ENCODE measurements at places on chromosomes 12 and 14. TPM values are rescaled to one million over a fixed set of nuclear protein-coding genes. Genes with fewer than 3 reads are reported as not detected.

Gene PTHLH
- total RNA-seq, result not detected

- no peak for DNase-seq
Measured at GRCh38 chr14:44027397-44027796, 479.7 kb downstream of the FSCB start.

GRCh38 chr12:57479376-57480115 is at the start of gene ARHGAP9:
Gene ARHGAP9 (minus strand): TSS chr12:57479866. CDS start chr12:57479406, 460 bp downstream.
- DNase-seq, result no peak

DNA sequence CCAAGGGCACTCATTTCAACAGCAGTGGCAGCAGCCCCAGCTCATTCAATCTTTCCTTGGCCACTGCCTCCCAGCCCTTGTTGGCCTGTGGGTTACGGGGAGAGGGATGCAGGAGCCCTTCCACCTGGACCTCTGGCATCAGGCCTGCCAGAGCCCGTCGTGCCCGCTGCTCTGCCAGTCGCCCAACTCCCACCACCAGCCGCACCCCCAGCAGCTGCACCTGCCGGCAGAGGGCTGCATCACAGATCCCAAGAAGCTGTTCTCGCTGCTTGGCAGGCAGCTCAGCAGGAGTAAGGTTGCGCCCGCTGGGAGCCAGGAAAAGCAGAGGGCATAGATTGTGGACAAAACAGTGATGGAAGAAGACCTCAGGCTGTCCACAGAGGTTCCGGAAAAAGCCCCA is 6.7 kb downstream of the SMUG1 start:
- no peak for DNase-seq

DNA sequence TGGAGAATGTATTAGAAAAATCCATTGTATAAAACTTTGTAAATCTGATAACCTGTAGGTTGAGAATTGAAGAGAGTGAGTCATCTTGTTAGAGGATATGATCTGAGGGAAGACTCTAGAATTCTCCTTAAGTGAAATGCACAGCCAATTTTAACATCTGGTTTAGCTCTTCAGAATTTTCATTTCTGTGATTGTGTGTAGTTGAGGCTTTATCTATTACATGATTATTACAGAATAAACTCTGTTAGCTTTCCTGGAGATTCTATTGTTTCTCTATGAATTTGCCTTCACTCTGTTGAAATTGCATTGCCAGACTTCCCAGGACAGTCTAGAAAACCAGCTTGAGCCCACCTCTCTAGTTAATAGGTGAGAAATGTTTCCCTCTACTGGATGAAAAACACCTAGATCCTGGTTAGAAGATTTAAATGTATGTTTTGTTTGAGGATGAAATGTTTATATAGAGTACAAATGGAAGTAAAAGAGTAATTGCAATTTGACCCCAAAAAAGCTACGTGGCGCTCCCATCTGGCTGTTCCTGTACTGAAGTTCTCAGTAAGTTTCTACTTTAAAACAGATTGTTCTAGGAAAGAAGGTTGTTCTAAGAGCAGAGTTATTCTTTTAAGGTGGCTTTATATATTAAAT is 2.9 kb downstream of the NUDT4 start:
- DNase-seq, result no peak

DNA sequence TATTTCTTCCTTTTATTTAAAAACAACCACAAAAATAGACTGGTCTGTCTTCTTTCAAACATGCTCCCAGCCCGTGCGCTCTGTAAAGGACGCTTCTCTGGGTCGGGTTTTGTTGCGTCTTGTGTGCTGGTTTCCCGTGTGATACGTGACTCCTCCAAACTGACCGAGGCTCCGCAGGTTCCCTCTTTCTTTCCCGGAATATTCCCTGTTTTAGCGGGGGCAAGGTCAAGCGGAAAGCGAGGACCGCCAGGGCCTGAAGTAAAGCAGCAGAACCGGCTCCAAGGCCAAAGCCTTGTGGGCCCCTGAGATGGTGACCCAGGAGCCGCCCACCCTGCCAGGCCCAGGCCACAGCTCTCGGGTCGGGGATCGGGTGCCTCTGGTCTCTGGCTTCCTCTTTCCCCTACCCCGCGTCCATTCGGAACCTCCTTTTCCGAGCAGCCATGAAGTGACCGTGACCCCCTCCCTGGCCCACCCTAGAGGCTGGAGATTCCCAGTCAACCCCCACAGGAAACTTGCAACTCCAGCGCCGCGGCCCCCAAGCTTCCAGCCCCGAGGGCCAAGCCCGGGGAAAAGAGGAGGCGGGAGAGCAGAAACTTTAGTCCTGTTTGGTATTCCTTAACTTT is 885 bp upstream of the HOXC10 start:
- DNase-seq, result no peak

DNA sequence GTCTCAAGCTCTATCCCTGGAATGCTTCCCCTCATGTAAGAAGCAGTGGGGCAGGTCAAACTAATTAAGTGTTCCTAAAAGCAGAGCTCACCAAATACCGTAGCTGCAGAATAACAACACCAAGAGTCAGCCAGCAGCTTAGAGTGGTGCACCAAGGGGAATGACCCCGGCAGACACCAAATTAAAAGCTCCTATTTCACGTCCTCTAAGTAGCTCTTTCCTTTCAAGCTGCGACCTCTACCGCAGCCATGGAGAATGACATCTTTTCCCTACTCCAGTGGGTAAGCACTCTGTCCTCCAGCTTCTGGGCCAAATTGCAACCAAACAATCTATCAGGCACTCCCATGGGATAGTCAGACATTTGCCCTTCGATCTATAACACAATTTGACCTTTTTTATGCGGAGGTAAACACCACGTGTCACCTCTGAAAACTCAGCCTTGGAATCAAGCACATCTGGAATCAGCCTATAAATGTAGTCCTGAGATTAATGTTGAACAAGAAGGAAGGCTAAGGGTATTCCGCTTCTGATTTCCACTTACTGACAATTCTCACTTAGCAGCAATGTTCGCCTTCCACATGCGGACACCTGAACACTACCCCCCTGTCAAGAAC is 67.6 kb upstream of the CDKN3 start:
- DNase-seq, result no peak

GRCh38 chr14:59483363-59483762 is 845 bp downstream of the L3HYPDH start:
- DNase-seq, result no peak

Gene VWF
- total RNA-seq, result 61.9 TPM

Gene TWF1
- total RNA-seq, result 40.9 TPM

DNA sequence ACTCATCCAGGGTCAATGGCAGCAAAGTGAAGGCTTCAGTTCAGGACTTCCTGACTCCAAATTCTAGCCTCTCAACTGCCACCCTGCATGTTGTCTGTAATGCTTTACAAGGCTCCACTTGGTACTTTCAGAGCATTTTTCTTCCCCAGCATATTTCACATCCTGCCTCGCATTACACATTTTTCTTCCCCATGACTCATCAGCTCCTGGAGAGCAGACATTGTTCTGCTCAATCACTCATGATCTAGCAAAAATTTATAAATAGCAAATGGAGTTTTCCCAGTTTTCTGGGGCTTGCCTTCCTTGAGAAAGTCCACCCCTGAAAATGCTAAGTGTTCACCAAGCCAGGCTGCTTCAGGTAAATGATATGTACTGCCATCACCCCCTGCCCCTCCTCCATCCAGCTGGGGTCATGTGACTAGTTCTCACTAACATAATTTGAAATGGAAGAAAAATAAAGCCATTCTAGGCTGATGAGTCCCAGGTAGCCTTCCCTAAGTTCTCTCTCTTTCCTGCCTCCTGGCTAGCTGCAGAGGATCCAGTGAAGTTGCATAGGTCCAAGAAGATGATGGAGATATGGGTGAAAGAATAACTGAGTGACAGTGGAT is 69.4 kb downstream of the ARMH4 start:
- DNase-seq, result no peak

GRCh38 chr12:118959348-118959747 is 22.0 kb upstream of the SRRM4 start:
- DNase-seq, result no peak

- DNase-seq, result no peak
Measured at GRCh38 chr12:122880668-122881067, 15.3 kb downstream of the VPS37B start.

- DNase-seq, result peak; percentile 94
Measured at GRCh38 chr14:104800771-104801519, at the start of gene ZBTB42. Gene ZBTB42 (plus strand): TSS chr14:104801101. CDS start chr14:104801198, 97 bp downstream.

DNA sequence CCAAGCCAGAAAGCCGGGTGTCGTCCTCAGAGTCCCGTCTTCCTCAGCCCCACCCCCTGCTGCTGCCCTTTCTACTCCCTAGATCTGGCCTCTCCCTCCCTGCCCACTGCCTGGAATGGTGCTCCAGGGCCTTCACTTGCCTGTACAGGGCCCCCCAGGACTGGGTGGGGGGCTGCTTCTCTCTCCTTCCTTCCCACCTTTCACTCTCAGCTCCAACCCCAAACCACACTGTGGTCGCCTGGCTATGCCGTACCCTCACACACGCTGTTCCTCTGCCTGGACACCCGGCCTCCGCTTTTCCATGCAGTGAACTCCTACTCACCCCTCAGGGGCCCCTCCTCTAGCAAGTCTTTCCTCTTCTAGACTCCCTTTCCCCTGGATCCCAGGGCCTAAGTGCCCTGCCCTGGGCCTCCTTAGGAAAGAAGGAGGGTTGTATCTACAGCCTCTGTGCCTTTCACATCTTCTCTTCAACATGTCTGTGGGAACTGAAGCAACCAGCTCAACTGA is 25.5 kb upstream of the DIO3 start:
- no peak for DNase-seq

GRCh38 chr14:98834119-98834518 is 437.9 kb downstream of the BCL11B start:
- DNase-seq, result no peak

GRCh38 chr12:180445-180844 is 33.5 kb downstream of the SLC6A12 start:
- DNase-seq, result peak; percentile 33

Gene NGB
- not detected for total RNA-seq

Gene ZFHX2
- total RNA-seq, result 7.4 TPM

GRCh38 chr12:49792181-49792970 is 35.8 kb downstream of the NCKAP5L start:
- no peak for DNase-seq

Gene CACNA2D4
- 9.9 TPM for total RNA-seq

Gene SLCO1B1
- total RNA-seq, result not detected

Gene GPR84
- total RNA-seq, result not detected

- peak; percentile 30 for DNase-seq
Measured at GRCh38 chr14:96072076-96072475, 32.9 kb downstream of the C14orf132 start.

Gene PLEKHD1
- total RNA-seq, result not detected

DNA sequence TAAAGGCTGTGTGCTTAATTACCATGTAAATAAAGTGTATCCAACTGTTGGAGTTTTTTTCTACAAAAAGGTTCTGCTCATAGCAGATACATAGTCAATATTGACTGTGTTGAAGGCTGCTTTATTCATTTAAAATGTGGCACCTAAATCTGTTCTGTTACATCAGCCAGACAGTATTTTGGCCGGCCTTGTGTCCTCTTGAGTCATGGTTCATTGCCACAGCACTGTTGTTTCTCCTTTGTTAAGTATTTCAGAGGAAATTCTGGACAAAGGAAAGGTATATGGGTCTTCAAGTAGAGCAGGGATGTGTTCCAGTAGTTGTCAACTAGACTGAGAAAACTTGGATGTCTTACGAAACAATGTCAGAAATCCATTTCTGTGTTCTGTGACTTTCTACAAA is 95.5 kb downstream of the SLC38A6 start:
- no peak for DNase-seq

DNA sequence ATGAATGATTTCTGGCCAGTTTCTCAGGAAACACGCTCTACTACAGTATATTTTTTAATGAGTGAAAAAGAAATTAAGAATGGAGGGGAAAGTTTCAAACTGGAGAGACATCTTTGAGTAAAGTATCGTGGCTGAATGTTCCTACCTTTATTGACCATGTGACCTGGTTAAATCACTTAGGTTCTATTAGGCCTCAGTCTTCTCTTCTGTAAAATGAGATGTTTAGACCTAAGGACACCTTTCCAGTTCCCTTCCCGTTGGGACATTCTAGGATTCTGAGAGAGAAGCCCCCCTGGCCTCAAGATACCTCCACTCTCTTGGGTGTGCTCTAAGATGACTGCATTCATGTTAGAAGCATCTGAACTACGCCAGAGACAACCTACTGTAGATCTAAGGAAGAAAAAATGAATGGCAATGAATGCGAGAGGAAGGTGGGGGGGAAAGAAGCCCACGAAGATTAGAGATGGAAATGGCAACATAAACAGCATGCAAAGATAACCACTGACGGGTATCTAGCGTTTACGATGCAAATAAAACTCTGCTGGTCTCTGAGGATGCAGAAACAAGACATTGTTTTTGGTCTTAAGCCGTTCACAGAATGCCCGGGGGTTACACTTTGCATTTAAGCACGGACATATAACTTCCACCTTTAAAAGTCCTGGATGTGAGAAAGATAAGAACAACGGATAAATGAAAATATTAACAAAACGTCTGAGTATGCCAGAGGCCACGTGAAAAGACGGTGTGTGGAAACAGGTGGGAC is 599 bp upstream of the CPSF6 start:
- no peak for DNase-seq

GRCh38 chr12:39127401-39127800 is 222.0 kb upstream of the CPNE8 start:
- DNase-seq, result no peak

Gene RERGL
- total RNA-seq, result 5.5 TPM

DNA sequence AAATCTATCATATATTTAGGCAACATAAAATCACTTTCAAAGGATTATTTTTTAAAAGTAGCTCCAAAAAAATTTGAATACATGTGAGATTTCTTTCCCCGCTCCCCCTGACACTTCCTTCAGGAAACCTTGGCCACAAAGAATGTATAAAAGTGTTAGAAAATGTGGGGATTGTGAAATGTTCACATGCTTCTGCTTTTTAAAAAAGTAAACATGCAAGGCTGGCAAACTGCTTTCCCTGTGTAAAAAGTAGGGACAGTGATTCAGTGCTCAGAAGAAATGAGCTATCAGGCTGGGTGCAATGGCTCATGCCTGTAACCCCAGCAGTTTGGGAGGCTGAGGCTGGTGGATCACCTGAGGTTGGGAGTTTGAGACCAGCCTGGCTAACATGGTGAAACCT is 26.6 kb downstream of the MBIP start:
- DNase-seq, result no peak

DNA sequence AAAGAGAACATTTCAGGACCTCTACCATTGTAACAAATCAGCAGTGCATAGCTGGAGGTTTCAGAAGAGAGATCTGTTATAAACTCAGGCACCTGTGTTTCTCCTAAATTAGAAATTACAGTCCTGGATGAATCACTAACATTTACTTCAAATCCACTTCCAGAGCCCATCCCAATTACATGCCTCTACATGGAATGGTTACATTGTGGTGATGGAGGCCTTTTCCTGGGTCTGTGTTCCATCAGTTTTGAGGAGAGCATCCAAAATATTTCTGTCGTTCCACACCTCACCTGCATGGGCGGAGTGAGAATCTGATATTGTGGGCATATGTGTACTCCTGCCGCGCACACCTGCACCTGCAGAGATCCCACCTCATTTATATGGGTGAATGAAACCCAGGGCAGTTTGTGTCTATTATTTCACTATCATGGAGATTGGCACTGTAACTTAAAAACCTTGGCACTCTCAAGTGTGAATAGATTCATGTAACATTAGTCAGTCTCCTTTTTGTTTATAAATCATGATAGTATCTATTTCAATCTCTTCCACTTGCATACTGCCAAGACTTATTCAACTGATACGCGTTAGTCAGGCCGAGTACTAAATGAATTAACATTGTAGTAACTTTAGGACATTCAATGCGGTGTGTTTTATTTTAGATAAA is 215.1 kb upstream of the FAR2 start:
- DNase-seq, result no peak

Gene BEGAIN
- total RNA-seq, result 31.8 TPM

All from Peyer's patch (tissue), 4 donors.